ENCODE measurements at places on chromosomes 2 and 18.

DNA sequence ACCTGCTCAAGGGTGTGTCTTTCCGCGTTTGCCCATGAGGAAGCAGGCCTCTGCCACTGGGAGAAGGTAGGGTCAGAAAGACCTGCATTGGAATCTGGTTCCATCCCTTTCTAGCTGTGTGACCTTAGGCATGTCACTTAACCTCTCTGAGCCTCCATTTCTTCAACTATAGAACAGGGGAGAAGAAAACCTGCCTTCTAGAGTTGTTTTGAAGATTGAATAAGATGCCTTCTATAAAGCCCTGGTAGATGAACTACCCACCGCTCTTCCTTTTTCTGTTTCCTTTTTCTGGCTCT lies 507 bp downstream of the NAT8 start:
- no peak for DNase-seq

DNA sequence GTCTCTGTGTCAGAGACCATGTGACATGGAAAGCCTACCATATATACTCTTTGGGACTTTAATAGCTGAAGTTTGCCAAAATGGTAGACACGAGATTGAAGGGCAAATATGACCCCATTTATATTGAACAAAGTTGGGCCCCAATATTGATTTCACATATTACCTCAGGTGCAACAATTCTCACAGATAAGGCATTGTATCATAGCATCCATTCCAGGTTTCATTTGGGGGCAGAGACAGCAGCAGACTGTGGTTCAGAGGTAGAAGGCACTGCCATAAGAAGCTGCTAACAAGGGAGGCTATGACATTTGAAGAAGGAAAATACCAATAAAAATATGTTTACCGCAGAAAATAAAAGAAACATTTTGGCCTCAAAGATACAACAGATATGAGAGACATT lies 419.2 kb downstream of the LRRTM4 start:
- DNase-seq: no peak

DNA sequence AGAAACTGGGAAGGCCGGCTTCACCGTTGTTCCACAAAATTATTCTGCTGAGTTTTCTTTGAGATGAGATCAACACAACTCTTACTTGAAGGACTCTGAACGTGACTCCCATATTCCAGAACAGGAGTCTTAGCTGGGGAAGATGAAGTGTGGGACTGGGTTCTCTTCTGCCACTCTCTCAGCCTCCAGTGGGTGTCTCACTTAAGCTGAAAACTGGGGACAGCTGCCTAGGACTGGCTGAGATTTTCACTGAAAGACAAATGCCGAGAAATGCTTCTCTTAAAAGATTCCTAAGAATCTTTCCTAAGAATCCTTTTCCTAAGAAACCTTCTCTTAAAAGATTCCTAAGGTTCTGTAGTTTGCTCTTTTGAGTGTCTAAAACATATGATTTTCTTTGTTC lies 156.6 kb upstream of the LHCGR start:
- DNase-seq: no peak

DNA sequence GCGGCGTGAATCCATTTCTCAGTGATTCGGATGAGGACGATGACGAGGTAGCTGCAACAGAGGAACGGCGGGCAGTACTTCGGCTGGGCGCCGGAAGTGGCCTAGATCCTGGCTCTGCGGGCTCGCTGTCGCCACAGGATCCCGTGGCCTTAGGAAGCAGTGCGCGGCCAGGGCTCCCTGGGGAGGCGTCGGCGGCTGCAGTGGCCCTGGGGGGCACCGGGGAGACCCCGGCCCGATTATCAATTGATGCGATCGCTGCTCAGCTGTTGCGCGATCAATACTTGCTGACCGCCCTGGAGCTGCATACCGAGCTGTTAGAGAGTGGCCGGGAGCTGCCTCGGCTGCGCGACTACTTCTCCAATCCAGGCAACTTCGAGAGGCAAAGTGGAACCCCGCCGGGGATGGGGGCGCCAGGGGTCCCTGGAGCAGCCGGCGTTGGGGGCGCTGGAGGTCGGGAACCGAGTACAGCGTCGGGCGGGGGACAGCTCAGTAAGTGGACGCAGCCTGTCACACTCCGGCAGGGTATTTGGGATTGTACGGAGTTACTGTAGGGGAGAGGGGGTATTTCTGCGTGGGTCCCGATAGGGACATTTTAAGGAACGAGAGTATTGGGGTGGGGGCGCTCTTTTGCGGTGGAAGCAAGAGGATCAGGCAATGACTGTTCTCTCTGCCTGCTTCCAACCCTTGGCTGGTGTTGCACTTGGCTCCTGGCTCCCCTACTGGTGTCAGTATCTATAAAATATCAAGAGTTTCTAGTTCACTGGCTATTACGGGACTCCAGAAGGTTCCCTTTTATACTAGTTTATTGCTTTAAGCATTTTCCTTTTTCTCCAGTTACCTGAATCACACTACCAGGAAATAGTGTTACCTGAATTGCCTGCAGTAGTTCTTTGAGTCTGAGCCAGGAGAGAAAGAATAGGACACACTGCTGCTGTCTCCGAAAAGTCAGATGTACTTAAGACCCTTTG lies 772 bp downstream of the RELCH start:
- DNase-seq: peak; percentile 12

GRCh38 chr18:11561293-11561692 lies 48.1 kb upstream of the SLC35G4 start:
- no peak for DNase-seq

GRCh38 chr2:41434991-41435390 lies 612.8 kb upstream of the PKDCC start:
- no peak for DNase-seq

- no peak for DNase-seq
Observed at GRCh38 chr18:9772847-9773677, 65.0 kb downstream of the RAB31 start.

- DNase-seq: no peak
Observed at GRCh38 chr2:167942366-167943081, 304.9 kb downstream of the STK39 start.

DNA sequence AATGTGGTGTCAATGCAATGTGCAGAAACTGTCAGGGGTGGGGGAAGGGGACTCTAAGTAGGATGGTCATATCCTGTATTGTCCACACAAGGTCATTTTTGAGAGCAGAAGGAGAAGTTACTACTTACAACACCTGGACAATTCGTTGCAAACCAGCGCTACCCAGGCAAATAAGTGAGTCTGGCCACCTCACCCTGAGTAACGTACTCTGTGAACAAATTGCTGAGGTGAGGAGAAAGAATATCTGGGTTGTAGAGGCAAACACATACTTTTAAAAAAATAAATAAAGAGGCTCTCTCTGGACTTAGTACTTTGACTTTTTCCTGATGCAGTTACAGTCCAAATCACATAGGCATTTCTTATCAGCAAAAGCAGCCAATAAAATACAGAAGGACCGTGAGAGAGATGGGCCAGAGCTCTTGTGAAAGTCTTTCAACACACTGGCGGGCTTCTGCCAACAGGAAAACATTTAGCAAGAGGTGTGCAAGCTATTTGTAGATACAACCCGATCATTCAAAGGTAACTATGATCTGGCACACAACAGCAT lies 268.2 kb upstream of the ID2 start:
- DNase-seq: no peak

DNA sequence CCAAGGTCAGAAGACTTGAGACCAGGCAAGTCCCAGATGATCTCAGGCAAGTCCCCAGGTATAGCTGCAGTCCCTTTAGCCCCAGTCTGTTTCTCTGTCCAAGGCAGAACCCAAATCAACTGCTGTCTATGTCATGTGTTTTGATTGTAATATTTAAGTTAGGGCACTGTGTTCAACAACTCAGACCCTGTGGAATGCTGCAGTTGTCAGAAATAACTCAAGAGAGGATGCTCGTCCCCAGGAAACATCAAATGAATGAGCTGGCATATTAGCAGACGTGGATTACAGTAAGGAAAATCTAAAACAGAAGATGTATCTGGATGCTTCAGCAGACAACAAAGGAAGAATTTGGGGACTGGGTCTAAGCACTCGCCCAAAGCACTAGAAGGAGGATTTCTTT lies 70.1 kb downstream of the BCL11A start:
- DNase-seq: no peak

GRCh38 chr2:74679615-74680014 lies 25.6 kb downstream of the SEMA4F start:
- no peak for DNase-seq

Measured in urothelium cell line (cell line).